ENCODE measurements at places on chromosomes 13 and 19. TPM values are rescaled to one million over a fixed set of nuclear protein-coding genes. Genes with fewer than 3 reads are reported as not detected.

- no peak for DNase-seq
Observed at GRCh38 chr13:94548821-94549231, 47.1 kb downstream of the TGDS start.

Gene MCOLN1
- total RNA-seq: 16.0 TPM

DNA sequence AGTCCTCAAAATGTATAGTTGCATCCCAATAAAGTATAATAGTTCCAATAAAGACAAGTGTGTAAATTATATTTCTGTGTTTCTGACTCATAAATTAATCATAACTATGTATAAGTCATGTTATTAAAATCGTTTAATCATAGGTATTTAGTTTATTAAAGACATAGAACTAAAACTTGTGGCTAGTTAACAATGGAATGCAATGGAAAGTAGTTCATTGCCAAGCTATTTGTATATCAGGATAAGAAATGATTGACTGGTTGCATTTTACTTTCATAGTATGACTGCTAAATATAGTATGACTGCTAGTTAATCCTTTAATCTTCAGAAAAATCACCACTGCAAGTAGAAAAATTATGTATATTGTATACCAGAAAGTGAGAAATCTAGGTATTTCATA, 16.9 kb downstream of the COG3 start:
- DNase-seq: no peak

Gene LCP1
- total RNA-seq: 197 TPM

DNA sequence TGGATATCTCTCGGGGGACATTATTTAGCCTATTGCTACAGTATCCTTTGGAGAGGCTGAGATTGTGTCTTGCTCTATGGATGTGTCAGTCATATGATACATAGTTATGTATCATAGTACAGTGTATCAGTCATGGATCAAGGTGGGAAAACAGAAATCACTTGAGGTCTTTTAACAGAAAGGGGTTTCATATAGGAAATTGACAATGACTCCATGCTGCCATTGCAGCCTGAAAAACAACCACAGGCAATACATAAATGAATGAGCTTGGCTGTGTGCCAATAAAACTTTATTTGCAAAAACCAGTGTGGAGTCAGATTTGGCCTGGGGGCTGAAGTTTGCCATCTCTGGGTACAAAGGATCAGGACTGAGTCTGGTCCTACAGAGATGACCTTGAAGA, 35.4 kb downstream of the COLGALT1 start:
- DNase-seq: no peak

- no peak for DNase-seq
Observed at GRCh38 chr13:23771552-23771951, 117.6 kb downstream of the MIPEP start.

- DNase-seq: no peak
Observed at GRCh38 chr13:27396252-27396846, 28.1 kb upstream of the GTF3A start.

Gene MISP3
- 6.7 TPM for total RNA-seq

Gene SLITRK6
- 3.4 TPM for total RNA-seq

Gene ACP7
- total RNA-seq: 3.8 TPM

DNA sequence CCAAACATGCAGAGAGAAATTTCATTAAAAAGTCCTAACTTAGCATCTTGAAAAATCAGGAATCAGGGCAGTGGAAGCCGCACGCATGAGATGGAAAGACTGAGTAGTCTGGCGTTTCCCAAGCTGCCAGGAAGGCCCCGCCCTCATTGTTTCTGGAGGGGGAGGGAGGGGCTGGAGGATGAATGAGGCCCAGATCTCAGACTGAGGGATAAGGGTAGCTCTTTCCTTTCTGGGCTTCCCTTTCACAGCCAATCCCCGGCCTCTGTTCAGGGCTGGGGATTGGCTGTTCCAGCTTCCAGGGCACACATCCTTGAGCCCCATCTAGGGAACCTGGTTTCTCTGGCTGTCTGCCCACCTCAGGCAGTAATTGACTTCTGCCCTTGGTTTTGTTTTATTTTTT, 7.3 kb downstream of the C19orf53 start:
- peak; percentile 65 for DNase-seq

Gene TRPM4
- 62.3 TPM for total RNA-seq

DNA sequence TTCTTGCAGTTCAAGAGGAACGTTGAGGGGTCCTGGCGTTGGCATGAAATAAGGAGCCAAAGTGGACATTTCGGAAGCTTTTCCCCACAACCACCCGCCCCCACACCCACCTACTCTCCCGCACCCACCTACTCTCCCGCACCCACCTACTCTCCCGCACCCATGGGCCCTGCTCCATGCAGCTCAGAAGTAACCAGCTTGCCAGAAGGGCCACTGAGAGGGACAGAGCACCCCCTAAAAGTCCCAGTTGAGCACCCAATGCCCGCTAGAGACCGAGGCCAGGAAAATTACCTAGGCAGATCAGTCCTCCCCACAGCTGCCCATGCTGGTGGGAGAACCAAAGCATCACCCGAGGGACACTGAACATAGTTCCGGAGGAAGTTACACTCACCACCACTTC, 11.8 kb downstream of the VSTM2B start:
- no peak for DNase-seq

Gene ZNF829
- total RNA-seq: 2.6 TPM

- no peak for DNase-seq
Observed at GRCh38 chr13:25018729-25019115, 77.2 kb upstream of the PABPC3 start.

DNA sequence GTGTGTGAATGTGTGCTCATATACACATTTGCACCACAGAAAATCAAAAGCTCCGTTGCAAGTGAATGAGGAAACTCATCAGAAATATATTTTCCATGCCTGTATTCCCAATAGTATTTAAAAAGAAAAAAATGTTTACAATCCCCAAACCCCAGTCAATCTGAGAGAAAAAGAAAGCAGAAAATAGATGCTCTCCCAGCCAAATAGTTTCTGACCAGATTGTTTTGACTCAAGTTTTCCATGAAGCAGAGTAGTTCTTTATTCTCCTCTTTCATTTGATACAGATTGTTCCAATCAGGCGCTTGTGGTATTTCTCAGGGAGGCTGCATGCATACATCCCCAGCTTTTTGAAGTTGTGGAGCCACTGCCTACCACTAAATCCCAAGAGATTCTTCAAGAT, 110.6 kb downstream of the STARD13 start:
- DNase-seq: no peak

- no peak for DNase-seq
Observed at GRCh38 chr19:37537391-37537947, 30.7 kb downstream of the ZNF793 start.

Gene ERICH4
- total RNA-seq: not detected

Gene ANGPTL8
- total RNA-seq: not detected

Gene SLC25A41
- total RNA-seq: not detected

GRCh38 chr13:73141292-73141771, 82.5 kb downstream of the KLF5 start:
- no peak for DNase-seq

DNA sequence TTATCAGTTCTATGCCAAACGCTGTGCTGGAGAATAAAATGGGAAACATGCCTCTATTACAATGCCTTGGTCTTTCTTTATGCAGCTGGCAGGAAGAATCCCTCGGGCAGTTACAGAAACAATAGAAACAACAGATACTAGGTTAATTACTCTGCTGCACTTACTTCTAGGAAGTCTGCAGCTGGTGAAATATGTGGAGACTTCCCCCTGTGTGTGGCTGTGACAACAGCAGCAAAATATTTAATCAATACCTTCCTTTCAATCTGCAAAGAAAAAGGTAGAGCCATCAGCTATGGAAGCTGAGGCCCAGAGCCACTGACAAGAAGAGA, 9.9 kb downstream of the STOML3 start:
- no peak for DNase-seq

DNA sequence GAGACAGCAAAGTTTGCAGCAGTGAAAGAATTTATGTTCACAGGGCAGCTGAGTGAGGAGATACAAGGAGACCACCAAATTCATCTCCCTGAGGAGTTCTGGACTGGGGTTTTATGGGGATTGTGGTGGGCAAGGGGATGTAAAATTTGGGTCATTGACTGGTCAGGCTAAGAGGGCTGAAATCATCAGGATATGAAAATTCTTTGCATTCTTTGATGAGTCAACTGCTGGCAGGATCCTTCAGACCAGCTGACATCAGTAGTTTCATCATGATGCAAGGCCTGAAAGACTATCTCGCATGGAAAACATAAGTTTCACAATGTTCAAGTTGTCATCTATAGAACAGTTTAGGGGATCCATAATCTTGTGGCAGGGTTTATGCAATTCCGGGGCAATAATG, 869.5 kb upstream of the PCDH9 start:
- no peak for DNase-seq

DNA sequence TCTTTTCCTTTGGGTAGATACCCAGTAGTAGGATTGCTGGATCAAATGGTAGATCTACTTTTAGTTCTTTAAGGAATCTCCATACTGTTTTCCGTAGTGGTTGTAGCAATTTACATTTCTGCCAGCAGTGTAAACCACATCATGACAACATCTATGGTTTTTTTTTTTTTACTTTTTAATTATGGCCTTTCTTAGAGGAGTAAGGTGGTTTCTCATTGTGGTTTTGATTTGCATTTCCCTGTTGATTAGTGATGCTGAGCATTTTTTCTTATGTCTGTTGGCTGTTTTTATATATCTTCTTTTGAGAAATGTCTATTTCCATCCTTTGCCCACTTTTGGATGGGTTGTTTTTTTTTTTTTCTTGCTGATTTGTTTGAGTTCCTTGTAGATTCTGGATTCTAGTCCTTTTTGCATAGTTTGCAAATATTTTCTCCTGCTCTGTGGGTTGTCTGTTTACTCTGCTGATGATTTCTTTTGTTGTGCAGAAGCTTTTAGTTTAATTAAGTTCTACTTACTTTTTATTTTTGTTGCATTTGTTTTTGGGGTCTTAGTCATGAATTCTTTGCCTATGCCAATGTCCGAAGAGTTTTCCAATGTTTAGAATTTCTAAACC, 38.8 kb downstream of the TDRD3 start:
- DNase-seq: no peak

DNA sequence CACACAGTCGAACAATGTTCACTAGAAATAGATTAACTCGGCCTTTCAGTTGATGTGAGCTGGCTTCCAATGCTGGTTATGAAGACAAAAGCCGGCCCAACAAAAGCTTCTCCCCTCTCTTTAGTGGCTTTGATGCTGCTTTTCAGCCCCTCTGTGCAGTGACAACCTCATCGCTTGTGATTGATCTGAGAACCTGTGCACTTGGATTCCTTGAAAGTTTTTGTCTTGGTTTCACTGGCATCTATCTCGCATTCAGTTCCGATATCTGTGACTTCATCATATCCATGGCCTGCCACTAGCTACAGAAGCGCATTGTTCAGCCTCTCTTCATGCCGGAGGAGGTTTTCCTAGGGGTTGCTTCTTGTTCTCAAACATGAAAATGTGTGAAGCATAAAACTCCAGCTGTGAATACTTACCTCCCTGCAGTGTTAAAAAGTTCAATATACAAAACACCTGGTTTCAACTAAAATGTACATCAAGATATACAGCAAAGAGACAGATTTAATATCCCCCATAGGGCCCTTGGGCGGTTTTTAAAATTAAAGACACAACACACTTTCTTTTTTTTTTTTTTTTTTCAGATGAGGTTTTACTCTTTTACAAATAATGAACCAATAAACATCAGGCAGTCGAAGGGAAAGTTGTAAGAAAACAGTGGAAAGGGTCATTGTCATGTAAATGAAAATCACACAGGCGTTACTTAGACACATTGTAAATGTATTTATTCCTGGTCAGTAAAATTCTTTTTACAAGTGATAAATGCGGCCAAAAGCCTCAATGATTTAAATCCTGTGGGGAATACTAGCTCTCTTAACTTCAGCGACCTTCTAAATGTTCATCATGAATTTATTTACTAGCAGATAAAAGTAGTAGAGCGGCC, 1252.8 kb downstream of the EFNB2 start:
- no peak for DNase-seq

Gene CCL25
- not detected for total RNA-seq

GRCh38 chr19:534088-534487, 2.5 kb downstream of the CDC34 start:
- no peak for DNase-seq

DNA sequence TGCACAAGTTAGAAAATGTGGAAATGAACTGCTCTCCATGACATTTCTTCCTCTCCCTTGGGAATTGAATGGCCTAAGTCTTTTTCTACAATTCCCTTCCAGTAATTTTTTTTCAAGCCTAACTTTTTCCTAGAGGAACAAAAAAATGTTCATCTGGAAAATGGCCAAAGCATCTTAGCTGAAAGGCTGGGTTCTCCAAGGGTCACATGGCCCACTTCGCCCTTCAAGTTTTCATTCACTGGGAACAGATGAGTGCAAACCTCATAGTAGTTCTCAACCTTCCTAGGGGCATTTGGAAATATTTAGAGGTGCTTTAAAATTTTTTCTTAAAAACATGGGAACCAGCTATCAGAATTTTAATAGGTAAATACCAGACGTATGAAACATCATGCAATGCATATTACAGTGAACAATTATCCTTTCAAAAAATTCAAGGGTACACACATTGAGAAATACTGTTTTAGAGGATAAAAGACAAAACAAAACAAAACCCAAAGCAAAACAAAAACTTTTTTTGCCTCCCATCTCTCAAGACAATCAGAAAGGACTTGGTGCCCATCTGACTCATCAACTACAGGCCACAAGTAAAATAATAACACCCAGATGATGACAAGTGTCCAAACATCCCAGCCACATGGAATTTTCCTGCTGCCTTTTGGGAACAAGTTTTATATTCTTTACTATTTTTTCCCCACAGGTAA, 208.8 kb downstream of the SLITRK6 start:
- DNase-seq: peak; percentile 37

- peak; percentile 81 for DNase-seq
Observed at GRCh38 chr13:79736356-79736755, 255.4 kb downstream of the NDFIP2 start.

GRCh38 chr19:57419439-57419838, 8.5 kb downstream of the ZNF17 start:
- no peak for DNase-seq

GRCh38 chr19:38769635-38770211, 3.6 kb downstream of the LGALS7 start:
- DNase-seq: peak; percentile 69

DNA sequence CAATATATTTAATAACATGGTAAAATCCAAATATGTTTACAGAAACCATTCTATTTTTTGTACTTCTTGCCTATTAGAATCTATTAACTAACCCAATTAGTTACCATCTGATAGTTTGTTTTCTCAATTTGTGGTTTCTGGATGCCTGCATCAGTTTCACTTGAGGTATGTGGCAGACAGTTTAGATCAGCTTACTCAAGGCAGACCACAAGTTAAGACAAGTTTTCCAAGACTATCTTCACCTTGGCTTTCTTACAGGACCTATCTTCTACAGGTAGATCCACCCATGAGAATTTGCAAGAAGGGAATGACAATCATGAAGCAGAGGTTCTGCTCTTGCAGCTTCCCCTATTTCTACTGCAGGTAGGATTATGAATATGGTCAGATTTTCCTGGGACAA, 458.6 kb downstream of the DACH1 start:
- DNase-seq: no peak

GRCh38 chr13:46961719-46962118, 64.9 kb upstream of the HTR2A start:
- DNase-seq: peak; percentile 3

Measured in PC-9 (cell line).